Retina (tissue), 1 donor: ENCODE measurements at places on chromosomes 3 and 15.

DNA sequence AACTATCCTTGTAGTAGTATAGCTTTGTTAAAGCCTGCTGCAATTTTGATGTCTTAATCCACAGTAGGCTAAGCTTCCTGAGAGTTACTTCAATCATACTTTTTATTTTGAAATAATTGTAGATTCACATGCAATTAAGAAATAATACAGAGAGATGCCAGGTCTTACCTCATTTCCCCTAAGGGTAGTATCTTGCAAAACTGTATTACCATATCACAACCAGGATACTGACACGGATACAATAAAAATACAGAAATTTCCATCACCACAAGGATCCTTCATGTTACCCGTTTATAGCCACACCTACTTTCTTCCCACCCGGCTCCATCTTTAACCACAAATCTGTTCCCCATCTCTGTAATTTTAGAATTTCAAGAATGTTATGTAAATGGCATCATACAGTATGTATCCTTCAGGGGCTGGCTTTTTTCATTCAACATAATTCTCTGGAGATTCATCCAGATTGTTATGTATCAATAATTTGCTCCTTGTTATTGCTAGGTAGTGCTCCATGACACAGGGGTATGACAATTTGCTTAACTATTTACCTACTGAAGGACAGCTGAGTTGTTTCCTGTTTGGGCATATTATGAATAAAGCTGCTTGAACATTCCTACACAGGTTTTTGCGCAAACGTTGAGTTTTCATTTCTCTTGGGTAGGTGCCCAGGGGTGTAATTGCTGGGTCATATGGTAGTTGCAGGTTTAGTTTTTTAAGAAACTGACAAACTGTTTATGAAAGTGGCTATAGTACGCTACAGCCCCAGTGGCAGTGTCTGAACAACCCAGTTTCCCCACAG, 21.6 kb downstream of the BDH1 start:
- no peak for DNase-seq

GRCh38 chr3:56919137-56919796, 117.5 kb upstream of the ARHGEF3 start:
- DNase-seq = no peak

- DNase-seq = no peak
These were observed 908.3 kb downstream of the TUSC7 start for GRCh38 chr3:117617906-117618305.

- no peak for DNase-seq
These were observed 63.5 kb upstream of the KLF13 start for GRCh38 chr15:31262901-31263671.

DNA sequence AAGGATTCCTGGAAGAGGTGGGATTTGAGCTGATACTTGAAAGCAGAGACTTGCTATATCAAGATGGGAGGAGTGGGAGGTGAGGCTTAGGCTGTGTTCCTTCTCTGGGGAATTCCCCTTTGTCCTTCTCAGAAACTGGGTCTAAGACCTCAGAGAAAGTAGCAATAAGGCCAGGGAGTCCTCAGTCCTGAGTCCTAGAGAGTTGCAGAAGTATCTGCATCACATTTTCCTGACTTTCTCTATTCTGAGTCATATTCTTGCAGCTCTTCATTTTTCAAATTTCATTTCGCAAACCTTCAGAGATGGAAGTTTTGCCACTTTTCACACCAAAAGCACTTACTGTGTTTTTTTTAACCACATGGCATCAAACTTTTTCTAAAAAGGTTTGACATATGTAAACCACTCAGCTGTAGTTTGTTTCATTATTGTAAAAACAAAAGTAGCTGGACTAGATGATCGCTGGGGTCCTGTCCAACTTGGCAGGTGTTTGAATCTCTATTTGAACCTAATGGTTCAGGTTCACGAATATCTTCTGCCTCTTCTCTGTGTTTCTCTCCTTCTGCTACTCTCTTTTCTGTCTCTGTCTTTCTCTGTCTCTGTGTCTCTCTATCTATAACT, 21.3 kb downstream of the COLQ start:
- no peak for DNase-seq

DNA sequence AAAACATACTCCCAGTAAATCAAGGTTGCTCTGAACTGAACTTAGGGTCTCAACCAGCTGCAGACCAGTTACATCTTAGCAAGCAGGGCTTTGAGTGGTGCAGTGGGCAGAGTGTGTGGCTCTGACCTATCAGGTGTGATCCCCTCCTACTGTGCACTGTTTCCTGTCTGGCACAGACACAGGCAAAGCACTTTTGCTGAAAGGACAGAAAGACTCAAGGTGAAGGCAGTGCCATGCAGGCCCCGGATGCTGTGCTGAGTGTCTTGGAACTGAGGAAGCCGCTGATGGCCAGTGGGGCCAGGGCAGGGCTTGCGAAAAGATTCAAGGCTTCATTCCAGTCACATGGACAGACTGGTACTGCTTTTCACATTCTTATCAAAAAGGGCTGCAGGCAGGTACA, 85.2 kb downstream of the CACNA1D start:
- no peak for DNase-seq

DNA sequence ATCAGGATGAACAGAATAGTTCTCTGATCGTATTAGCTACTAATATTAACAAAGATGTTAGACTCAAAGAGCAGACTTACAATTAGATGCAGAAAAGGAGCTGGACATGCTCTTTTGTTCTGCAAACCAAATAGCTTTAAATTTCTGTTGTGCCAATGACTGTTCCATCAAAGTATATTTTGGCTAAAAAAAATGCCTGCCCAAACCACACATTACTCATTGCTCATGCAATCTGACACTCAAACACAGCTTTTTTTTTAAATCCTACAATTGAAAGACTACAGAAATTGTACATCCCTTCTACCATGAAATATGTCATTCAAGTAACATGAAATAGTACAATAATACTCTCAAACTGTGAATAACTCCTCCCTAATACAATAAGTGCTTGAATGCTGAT, 48.6 kb downstream of the SHOX2 start:
- no peak for DNase-seq

DNA sequence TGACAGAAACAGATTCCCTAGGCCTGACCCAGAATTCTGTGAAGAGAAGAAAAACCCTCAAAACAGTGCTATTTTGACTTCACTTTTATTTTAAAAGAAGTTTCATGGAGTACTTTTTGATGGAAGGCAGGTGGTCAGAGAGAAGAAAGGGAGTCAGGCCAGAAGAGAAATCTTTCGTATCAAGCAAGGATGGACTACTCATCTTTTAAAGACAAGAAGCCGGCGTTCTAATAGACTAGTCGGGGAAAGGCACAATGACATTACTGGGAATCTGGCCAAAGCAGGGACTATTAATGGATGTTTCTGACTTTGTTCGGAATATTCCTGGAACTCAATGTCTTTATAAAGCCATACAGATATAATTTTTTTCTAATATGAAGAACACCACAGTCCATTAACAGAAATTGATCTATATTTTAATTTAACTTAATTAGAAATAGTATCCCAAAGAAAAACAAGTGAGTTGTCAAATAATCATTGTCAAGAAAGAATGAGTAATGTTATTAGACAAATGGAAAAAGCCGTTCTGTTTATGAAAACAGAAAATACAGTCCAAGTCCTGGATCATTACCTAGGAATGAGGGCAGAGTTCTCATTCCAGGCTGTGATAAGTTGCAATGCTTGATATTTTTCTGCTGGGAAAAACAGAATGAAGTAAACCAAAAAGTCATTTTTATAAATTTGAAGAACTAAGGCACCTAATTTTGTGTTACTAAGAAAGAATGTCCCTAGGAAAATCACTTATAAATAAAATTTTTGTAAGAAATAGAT, 23.7 kb upstream of the PCOLCE2 start:
- no peak for DNase-seq

GRCh38 chr3:104106276-104106675, 1260.4 kb upstream of the ALCAM start:
- no peak for DNase-seq

DNA sequence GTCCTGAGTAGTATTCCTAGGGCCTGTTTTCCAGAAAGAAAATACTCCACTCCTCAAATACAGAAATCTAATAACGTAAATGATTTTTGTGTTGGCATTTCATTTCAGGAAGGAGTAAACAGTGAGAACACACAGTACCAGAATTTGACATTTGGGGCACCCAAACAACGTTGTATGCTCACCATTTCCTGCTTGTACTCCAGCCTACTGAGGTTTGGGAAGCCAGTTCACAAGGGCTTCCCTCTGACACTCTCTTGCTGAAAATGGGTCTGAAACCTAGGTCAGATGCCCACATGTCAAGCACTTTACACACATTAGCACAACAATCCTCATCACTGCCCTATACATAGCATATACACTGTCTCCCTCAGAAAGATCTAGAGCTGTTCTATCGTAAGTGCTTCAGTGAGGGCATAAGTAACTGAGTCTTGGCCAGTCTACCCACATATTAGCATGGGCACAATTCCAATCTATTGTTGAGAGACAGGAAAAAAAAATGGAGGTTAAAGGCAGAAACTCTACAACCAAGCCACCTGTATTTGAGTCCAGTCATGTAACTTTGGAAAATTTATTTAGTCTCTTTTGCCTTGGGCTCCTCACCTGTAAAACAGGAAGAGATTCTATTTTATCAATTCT, 43.5 kb upstream of the RSL24D1 start:
- DNase-seq = no peak

- no peak for DNase-seq
These were observed 479.9 kb downstream of the CNTN4 start for GRCh38 chr3:2578560-2578959.

GRCh38 chr3:164467007-164467406, 611.3 kb downstream of the SI start:
- DNase-seq = no peak

GRCh38 chr3:155088706-155089345, 8.7 kb downstream of the MME start:
- no peak for DNase-seq

DNA sequence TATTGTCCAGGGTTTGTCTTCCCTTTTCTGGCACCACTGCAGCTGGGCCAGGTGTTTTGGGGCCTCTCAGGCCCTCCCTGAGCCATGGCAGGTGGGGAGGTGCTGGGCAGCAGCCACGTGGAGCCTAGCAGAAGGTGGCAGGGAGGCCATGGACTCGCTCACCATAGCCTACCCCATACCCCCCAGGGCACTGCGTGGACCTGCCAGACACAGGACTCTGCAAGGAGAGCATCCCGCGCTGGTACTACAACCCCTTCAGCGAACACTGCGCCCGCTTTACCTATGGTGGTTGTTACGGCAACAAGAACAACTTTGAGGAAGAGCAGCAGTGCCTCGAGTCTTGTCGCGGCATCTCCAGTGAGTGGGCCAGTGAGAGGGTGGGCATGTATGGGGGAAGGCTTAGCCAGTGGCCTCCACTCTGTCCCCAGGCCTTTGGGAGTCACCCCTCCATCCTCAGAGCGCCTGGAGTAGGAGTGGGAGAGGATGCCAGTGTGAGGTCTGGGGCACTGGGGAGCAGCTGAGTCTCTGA, 11.9 kb downstream of the SPINT1 start:
- DNase-seq = no peak

- DNase-seq = no peak
These were observed 15.3 kb upstream of the SMAD3 start for GRCh38 chr15:67050062-67050461.

DNA sequence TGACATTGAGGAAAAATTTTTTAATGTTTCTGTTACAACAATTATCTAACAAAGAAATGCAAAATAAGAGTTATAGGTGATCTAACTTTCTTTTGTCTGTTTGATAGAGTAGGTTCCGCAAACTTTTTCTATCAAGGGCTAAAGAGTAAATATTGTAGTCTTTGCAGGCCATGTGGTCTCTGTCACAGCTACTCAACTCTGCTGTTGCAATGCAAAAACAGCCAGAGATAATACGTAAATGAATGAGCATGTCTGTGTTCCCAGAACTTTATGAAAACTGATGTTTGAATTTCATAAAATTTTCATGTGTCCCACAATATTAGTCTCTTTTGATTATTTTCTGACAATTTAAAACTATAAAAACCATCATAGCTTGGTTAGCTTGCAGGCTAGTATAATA, 73.3 kb downstream of the SLC24A1 start:
- DNase-seq = no peak

DNA sequence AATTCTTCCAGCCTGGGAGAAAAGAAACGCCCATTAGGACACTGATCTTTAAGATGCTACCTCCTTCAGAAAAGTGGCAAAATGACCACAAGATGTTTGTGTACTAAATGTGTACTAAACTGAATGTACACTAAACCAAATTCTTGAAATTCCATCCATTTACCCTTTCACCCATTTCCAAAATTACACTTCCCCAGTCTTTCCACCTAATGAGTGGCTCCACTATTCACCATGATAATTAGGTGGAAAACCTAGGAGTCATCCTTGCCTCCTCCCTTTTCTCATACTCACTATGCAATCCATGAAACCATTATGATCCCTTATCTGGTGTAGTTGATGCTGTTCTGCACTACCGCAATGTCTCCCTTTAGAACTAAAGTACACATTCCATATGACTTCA, 452.1 kb upstream of the THBS1 start:
- no peak for DNase-seq

GRCh38 chr15:34358367-34358766, 8.6 kb downstream of the LPCAT4 start:
- DNase-seq = no peak

GRCh38 chr15:70197945-70198361, 100.2 kb upstream of the TLE3 start:
- no peak for DNase-seq

DNA sequence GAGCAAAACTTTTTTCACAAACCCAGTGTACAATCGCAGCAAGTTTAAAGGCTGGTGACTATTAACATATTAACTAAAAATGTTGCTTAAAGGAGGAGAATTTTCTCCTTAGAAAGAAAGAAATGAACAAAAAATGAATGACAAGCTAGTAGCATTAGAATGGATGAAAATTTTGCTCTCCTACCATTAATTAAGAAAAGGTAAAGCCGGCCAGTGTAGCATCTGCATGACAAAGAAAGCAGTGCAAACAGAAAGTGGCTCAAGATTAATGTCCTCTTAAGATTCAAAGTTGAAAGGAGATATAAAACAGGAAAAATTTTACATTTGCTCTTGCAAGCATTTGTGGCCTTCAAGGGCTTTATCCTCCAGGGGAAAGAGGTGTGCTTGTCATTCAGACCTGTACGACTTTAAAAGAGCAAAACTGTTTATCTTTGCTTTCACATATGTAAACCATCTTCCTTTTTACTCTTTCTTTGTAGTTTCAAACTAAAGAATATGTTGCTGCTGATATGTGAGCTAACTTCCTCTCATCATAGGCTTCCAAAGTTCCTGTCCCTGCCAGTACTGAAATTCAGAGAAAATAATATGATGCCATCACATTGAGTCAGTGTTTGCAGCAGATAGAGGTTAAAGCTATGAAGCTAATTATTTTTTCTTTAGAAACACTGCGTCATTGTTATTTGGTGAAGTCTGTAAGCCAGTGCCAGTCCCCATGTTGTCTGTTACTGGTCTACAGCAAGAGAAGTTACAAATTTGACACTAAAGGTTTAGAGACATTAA, 439.1 kb upstream of the GRM7 start:
- no peak for DNase-seq

- no peak for DNase-seq
These were observed 57.8 kb upstream of the GPD1L start for GRCh38 chr3:32048487-32049182.

DNA sequence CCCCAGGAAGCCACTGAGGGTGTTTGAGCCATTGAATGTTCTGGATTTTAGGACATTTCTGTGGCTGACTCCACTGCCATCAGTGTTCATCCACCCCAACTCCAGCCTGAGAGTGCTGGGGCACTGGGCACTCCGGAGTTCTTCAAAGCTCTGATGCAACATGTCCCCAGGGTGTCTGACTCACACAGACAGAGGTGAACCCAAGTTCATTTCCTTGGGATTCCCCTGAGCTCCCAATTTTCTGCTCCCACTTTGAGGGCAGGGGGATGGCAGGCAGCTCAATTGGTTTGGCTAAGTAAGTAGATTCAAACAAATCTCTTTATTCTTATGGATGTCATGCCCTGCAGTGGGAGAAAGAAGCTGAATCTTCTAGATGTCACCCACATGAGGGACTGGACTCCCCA, 2.2 kb downstream of the STRA6 start:
- DNase-seq = no peak
